AG08396 (cell line): ENCODE measurements at places on chromosomes 5 and 9.

DNA sequence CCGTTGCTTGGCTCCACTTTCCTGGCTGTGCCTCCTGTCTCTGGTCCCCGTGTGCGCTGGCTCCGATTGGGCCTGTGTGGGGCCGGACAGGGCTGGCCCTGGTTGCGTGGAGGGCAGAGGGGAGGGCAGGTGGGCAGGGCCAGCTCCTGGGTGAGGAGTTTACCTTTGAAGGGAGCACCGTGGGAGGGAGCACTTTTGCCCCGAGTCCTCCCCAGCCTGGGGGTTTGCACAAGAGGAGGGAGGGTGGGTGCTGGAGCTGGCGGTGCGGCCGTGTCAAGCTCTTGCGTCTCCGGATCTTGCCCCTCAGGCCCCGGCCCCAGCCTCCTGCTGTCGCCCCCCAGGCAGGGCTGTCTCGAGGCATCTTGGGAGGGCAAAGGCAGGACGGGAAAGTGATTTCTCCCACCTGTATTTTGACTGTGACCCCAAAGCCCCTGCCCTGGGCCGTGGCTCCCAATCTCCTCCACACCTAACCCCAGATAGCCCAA is 48.3 kb upstream of the EXOC3 start:
- no peak for DNase-seq

DNA sequence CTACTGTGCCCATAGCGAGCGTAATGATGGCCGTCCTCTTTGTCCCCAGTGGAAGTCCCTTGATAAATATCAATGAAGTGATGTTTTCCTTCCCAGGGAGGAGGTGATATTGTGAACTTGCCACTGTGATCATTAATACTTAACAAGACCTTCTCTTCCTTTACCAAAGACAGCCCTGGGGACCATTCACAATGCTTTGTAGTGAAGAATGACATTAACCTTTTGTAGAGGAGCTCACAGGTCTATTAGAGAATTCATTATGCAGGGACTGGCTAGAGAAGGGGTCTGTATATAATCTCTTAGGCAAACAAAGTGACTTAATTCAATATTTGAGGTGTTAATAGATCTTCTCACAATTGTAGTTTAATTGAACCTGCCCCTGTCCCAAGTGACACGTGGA is 452.9 kb upstream of the DMAC1 start:
- no peak for DNase-seq

DNA sequence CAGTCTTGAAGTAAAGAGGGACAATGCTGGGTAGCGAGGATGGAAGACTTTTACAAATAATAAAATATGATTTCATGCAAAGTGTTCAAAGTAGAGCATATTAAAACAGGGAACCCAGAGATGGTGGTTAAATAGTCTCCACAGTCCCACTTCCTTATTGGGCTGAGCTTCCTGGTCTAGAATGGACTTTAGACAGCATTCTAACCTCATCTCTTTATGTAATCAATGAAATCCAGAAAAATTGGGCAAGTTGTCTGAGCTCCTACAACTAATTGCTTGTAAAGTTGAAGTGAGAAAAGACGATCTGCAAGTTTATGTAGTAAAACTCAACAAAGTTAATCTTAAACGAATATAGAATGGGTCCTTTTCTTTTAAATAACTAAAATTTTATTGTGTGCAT is 328.9 kb downstream of the PJA2 start:
- no peak for DNase-seq

DNA sequence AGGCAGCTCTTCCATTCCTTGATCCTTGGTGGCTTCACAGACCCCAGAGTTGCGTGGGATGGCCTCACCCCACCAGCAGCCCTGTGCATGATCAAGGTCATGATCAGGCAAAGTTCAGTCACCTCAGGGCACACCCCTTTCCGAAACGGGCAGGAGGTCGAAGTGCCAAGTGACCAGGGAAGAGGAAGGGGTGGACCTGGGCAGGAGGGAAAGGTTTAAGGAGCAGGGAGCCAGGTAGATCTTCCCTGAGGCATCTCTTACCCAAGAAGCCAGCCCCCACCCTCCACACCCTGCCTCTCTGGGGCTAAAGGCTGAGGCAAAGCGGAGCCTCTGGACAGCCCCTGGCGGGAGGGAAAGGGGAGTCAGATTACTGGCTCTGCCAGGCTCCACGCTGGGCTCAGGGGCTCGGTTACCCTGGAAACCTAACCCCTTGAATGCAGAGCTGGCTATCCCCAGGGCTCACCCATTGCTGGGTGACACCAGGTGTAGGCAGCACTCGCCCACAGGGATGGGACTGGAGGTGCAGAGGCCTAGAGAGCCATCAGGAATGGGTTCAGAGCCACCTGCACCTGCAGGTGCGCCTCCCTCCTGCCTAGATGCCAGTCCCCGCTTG is 3.6 kb downstream of the MGAT4B start:
- DNase-seq: no peak

DNA sequence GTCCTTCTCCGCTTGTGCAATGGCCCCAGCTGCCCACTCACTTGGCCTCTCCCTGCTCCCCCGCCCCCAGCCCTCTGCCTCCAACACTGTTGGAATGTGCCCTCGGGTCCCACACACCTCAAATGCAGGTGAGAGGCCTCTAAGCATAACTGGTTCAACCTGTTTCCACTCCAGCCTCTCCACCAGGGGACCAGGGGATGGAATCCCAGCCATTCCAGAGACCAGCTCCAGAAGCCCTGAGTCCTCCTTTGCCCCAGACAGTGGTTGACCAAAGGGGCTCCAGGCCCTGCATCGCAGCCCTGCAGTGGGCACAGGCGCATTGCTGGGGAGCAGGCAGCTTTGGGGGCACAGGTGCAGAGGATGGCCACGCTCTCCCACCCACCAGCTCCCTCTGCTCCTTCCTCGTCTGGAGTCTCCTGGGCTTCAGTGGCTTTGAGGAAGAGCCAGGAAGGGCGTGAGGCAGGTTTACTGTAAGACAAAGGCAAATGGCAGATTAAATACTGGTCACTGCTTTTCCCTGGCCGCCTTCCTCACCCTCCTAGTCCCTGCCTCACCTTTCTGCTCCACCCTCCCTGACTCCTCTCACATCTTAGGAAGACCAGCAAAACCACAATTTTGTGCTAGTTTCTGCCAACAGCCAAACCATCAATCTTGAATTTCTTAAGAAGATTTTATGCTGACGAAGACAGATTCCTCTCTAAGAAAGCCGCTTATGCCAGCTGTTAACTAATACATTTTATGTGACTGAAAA is 29.1 kb upstream of the IRX2 start:
- DNase-seq: no peak

- DNase-seq: no peak
These were observed 128.5 kb upstream of the IQGAP2 start for GRCh38 chr5:76274571-76274970.

DNA sequence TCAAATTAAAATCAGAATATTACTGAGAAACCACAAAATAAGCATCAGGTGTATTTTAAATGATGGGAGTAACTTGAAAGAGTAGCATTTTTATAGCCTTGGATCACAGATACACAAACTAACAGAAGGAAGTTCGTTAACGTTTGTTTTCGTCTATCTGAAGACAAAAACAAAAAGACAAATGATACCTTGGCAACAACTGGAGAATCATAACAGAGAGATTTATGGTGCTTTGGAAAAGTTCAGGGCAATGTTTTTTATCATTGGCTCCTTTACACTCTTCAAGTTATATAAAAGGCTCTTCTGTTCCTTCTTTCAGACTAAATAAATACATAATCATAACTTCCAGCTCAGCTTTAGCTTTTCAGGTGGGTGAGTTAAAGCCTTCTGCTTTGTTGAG is 128.1 kb upstream of the VLDLR start:
- no peak for DNase-seq

- peak; percentile 23 for DNase-seq
These were observed 82.6 kb upstream of the FST start for GRCh38 chr5:53397845-53398244.

- no peak for DNase-seq
These were observed 103.4 kb downstream of the DAB2IP start for GRCh38 chr9:121754655-121755436.
